ENCODE measurements at places on chromosomes 16 and 17.

- DNase-seq = peak; percentile 66
These were observed 40.7 kb downstream of the ZDHHC7 start for GRCh38 chr16:84970447-84971127.

DNA sequence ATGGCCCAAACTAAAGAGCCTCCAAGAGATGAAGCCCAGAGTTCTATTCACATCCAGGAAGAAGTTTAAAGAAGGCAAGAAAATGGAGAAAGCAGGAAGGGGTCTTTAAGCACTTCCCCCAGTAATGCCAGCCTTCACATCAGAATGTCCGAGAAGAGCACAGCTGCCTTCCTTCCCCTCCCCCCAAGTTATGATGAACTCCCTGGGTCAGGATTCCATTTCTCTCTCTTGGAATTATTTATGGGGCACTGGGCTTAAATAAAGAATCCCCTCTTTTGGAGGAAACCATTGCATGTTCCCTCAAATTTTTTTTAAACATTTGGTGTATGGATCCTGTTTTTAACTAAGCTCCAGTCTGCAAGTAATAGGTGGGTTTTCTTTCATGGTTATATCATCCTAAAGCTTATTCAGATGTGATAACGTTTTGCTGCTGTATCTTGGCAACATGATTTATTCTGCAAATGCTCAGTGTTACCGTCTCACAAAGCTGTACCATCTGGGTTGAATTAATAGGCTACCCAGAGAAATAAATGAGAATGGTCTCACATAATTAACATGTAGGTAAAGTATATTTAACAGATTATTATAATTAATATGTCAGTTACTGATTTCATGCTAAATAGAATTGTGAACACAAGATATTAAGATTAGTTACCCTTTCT, 160.9 kb upstream of the TOX3 start:
- DNase-seq = no peak

- DNase-seq = no peak
These were observed 961 bp downstream of the AMFR start for GRCh38 chr16:56424404-56424764.

GRCh38 chr17:5672815-5673430, 88.6 kb upstream of the NLRP1 start:
- DNase-seq = no peak

GRCh38 chr16:66746048-66746447, 5.4 kb downstream of the DYNC1LI2 start:
- no peak for DNase-seq

DNA sequence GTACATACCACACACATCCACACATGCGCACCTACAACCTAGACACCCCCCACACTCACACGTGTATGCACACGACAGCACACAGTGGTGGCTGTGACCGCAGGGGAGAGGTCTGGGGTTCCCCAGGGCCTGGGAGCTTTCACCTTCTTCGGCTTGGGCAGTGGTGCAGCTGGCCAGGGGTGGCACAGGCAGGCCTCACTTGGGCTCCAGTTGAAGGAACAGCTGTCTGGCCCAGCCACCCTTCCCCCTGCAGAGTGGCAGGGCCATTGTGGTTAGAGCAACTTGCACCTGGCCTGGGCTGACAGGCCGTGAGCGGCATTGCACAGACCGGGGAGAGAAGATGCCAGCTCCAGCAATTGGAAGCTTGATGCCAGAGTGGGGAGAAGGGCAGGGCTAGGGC, 114.5 kb upstream of the GSE1 start:
- DNase-seq = no peak

- peak; percentile 92 for DNase-seq
These were observed 168.6 kb downstream of the FTO start for GRCh38 chr16:53872248-53873221.

- DNase-seq = no peak
These were observed 492 bp downstream of the SLC25A39 start for GRCh38 chr17:44324092-44324570.

DNA sequence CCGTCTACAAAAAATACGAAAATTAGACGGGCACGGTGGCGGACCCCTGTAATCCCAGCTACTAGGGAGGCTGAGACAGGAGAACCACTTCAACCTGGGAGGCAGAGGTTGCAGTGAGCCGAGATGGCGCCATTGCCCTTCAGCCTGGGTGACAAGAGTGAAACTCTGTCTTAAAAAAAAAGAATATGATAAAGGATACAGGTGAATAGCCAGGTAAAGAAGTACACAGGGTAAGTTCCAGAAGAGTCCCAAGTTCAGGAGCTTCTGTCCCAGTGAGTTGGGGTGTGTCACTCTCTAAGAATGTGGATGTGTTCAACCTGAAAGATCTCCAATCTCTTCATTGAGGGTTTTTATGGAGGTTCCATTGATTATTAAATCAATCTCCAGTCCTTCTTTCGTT, 6.8 kb downstream of the TMC5 start:
- DNase-seq = no peak

GRCh38 chr17:12136243-12136642, 115.6 kb downstream of the MAP2K4 start:
- no peak for DNase-seq

- no peak for DNase-seq
These were observed 9.7 kb downstream of the CNP start for GRCh38 chr17:41976142-41976768.

GRCh38 chr17:49848019-49848473, at the start of gene TAC4:
TAC4 (minus strand) TSS chr17:49848069; CDS start chr17:49848017, 52 bp downstream.
- no peak for DNase-seq

DNA sequence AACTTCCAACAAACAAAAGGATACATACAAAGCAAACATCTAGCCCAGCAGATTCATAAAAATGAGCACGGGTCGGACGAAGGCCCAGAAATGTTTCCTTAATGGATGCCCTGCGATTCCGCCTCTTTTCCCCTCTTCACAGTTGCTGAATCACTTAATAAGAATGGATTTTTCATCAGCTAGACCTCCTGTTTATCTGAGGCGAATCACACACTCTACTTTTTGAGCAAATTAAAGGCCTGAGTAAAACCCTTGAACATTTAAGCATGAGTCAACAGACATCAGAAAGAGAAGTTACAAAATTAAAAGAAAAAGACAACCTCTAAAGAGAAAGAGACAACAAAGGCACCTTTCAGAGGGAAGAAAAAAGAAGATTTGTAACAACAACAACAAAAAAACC, 44.7 kb downstream of the HS3ST3A1 start:
- DNase-seq = peak; percentile 86

DNA sequence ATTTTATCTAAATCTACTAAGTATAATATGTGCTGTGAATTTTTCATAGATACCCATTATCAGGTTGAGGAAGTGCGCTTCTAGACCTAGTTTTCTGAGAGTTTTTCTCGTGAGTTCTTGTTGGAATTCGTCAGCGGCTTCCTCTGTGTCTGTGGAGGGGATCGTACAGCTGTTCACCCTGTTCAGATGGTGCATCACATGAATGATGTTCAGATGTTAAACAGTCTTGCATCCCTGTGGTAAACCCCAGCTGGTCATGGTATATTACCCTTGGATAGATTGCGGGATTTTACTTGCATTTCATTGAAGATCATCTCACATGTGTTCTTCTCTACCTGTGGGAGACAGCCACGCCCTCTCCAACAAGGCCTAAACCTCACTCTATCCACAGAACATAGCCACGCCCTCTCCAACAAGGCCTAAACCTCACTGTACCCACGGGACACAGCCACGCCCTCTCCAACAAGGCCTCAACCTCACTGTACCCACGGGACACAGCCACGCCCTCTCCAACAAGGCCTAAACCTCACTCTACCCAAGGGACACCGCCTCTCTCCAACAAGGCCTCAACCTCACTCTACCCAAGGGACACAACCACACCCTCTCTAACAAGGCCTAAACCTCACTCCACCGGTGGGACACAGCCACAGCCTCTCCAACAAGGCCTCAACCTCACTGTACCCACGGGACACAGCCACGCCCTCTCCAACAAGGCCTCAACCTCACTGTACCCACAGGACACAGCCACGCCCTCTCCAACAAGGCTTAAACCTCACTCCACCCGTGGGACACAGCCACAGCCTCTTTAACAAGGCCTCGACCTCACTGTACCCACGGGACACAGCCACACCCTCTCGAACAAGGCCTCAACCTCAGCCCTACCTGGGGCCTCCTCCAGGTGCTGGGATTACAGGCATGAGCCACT, 180.2 kb upstream of the CHMP6 start:
- DNase-seq = peak; percentile 30

DNA sequence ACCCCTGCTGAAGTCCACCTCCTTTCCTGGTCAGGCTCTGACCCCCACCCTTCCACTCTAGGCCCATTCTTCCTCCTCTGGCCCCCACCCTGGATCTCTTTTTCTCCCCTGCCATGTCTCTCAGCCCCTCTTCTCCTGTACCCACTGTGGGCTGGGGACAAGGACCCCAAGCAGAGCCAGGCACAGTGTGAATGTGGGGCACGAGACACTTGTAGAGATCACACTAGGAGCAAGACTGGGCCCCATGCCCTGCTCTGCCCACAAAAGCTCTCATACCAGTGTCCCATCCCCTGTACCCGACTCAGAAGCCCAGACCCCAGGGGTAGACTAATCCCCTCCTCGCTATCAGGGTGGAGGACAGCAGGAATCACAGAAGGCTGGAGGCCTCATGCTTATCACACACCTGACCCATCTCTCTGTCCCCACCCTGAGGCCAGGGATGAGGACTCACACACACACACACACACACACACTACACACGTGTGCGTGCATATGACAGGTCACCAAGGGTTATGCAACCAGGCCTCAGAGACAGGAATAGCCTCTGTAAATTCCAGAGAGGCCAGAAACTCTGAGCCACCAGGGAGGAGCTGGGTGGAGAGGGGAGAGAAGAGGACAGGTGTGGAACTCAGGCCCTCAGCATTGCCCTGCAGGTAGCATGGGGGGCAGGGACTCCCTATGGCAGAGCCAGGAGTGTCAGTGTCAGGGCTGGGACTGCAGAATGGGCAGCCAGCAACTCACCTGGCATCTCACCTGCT, 21.1 kb downstream of the ARHGAP27 start:
- no peak for DNase-seq

GRCh38 chr17:57355090-57355859, 99.0 kb downstream of the MSI2 start:
- DNase-seq = peak; percentile 23

- no peak for DNase-seq
These were observed 9.6 kb downstream of the ABHD15 start for GRCh38 chr17:29557085-29557738.

DNA sequence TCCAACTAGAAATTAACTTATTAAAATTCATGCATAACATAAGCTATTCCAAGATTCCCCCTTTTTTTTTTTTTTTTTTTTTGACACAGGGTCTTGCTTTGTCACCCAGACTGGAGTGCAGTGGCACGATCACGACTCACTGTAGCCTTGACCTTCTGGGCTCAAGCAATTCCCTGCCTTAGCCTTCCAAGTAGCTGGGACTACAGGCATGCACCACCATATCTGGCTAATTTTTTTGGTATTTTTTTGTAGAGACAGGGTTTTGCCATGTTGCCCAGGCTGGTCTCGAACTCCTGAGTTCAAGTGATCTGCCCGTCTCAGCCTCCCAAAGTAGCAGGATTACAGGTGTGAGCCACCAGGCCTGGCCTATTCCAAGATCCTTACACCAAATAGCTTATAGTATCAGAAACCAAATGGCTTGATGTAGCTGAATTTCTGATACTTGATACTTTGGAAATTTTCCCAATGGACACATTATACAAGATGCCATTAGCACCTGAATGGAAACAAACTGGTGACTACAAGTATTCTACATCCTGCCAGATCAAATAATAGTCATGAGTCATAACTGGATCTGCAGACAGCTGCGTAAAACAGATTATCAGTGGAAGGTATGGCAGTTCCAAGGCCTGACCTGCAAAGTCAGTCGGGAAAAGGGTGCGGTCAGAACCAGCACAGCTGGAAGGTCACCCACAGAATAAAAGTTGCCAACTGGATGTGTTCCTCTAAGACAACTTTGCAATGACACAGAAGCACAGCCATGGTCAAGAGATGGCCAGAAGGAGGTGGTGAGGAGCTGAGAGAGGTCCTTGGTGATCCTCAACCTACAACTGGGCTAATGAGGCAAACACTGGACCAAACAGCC, 14.5 kb downstream of the TUBG1 start:
- DNase-seq = no peak

GRCh38 chr16:68324780-68325357, 14.1 kb downstream of the PRMT7 start:
- DNase-seq = no peak

DNA sequence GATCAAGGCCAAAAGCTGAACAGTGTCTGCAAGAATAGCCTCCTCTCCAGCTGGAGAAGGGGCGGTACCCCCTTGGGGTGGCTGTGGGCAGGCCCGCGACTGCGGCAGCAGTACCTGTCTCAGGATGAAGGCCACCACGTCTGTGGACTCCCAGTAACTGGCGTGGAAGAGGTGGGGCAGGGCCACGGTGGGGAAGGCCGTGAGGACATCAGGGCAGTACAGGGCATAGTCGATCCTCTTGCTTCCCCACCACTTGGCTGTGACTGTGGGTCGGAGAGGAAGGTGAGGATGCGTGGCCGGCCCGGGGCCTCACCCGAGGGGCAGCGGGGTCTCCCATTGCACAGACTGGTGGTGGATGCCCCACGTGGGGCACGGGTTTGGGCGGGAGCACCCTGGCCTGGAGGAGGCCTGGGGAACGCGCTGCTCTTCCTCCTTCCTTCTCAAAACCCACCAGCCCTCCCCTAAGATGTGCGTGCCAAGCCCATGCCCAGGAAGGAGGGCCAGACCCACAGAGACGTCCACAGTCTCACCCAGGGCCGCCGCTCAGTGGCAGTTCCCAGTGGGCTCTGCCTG, 26.0 kb downstream of the PIMREG start:
- DNase-seq = no peak

DNA sequence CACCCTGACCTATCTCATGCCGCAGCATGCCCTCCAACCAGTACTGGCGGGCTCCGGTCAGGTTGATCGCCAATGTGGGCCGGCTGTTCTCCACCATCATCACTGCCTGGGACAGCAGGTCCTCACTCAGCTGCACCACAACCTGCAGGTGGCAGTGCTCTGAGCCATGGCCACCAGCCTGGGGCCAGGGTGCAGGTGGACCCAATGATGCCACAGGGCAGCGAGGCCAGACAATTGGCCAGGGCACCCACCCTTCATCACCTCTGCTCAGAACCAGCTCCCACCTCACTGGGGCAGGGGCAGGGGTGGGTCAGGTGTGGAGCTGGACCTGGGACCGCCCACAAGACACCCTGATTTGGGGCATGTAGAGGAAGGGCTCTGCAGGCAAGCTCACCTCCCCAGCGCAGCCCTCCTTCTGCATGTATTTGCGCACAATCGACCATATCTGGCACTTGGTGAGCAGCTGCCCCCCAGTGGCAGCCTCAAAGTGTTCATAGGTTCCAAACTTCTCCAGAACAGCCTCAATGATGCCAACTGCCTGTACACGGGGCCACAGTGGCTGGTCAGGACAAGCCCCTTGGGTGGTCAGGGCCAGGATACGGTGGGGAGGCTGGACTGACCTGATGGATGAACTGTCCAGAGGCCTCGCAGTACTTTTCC, 4.2 kb downstream of the MATCAP1 start:
- no peak for DNase-seq

- no peak for DNase-seq
These were observed 50.2 kb upstream of the SMIM36 start for GRCh38 chr17:55561316-55561972.

- no peak for DNase-seq
These were observed 5.4 kb upstream of the STAT5B start for GRCh38 chr17:42281571-42282096.

- no peak for DNase-seq
These were observed 16.4 kb downstream of the CLEC10A start for GRCh38 chr17:7063518-7064094.
